BJ (cell line): ENCODE measurements at places on chromosomes 5 and 9. TPM values are rescaled to one million over a fixed set of nuclear protein-coding genes. Genes with fewer than 3 reads are reported as not detected.

DNA sequence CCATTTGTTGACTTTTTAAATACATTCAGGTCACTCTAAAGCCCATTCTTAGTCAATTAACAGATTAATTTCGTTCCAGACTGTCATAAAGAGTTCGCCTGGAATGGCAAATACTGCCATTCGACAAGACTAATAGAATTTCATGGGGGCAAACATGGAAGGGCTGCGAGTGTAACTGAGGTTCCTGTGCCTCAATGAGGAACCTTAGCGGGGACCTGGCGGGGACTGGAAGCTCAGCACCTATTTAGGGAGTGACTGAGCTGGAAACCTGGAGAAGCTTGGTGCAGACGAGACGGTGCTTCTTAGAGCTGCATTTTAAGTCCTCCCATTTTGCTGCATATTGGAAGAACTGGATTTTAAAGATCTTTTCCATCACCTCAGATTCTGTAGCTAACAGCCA lies 3.4 kb downstream of the VCAN start:
- no peak for DNase-seq

GRCh38 chr5:55096861-55097260 lies 5.6 kb upstream of the GZMA start:
- DNase-seq: no peak

- DNase-seq: no peak
Observed at GRCh38 chr5:11527652-11528349, 376.4 kb downstream of the CTNND2 start.

GRCh38 chr9:79431019-79431679 lies 140.6 kb upstream of the TLE4 start:
- no peak for DNase-seq

- DNase-seq: peak; percentile 100
Observed at GRCh38 chr9:119951090-119951489, 581.9 kb upstream of the BRINP1 start.

GRCh38 chr9:35863583-35863982 lies 6.6 kb downstream of the OR13J1 start:
- DNase-seq: no peak

GRCh38 chr5:96228408-96228807 lies 204.6 kb downstream of the PCSK1 start:
- no peak for DNase-seq

GRCh38 chr5:143231416-143231815 lies 172.1 kb downstream of the NR3C1 start:
- no peak for DNase-seq

GRCh38 chr5:179408611-179409010 lies 63.4 kb upstream of the ADAMTS2 start:
- DNase-seq: no peak

GRCh38 chr9:90741036-90741435 lies 60.6 kb upstream of the SYK start:
- no peak for DNase-seq

DNA sequence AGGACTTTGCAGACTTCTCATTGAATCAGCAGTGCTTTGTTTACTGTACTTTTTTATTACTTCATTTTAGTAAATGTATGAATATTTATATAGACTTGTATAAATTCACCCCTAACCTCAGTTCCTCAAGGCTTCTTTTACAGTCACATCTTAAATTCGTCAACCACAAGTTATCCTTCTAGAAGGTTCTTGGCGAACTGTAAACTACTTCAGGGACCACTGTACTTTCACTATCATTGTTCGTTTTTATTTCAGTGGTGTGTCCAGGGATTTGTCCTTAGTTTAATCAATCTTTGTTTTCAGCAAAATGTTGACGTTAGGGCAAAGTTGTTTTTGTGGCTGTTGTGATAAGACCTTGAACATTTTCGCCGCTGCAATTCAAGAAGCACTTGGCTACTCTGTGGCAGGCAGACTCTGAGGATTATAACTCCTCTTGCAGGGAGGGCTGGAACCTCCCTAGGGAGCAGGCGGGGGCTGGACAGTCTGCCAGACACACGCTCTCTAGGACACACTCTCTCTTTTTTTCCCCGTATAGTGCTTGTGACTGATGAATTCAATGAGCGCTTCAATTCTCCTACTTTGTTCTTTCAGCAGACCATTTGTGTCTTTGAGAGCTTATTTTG lies 252.8 kb downstream of the FBXL7 start:
- DNase-seq: no peak

- peak; percentile 66 for DNase-seq
Observed at GRCh38 chr9:116101516-116101915, 52.1 kb upstream of the PAPPA start.

DNA sequence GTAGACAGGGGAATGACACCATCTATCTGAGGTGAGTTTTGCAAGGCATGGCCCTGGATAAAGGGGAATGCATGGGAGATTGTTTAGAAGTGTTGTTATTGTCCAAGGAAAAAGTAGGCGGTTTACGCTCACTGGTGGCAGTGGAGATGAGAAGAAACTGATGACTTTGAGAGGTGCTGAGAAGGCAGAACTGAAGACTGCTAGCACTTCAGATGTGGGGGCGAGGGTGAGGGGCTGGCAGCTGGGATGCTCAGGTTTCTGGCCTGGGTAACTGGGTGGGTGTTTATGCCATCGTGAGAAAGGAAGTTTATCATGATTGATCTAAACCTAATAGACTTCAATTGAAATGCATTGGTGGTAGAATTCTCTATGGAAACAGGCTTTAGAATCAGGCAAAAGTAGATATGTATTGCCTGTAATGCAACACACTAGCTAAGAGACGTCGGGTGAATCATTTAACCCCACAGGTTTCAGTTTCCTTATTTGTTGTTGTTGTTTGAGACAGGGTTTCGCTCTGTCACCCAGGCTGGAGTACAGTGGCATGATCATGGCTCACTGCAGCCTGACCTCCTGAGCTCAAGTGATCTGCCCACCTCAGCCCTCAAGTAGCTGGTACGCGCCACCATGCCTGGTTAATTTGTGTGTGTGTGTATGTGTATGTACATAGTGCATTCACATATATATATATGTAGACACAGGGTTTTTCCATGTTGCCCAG lies 123.5 kb downstream of the SLC24A2 start:
- DNase-seq: no peak

DNA sequence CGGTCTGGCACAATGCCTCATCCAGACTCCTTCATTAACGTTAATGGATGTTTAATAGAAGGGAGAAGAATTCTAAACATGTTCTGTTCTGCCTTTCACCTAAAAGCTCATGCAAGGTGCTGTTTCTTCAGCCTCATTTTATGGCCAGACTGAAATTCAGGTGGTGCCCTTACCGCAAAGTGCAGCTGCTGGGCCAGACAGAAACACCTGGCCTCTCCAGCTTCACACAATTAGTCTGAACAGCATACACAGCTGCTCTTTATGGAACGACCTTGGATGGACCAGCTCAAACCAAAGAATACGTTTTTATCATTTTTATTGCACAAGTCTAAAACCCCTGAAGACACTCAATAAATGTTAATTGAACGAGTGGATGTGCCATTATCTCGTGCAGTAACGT lies 4.6 kb downstream of the SNCAIP start:
- DNase-seq: no peak

DNA sequence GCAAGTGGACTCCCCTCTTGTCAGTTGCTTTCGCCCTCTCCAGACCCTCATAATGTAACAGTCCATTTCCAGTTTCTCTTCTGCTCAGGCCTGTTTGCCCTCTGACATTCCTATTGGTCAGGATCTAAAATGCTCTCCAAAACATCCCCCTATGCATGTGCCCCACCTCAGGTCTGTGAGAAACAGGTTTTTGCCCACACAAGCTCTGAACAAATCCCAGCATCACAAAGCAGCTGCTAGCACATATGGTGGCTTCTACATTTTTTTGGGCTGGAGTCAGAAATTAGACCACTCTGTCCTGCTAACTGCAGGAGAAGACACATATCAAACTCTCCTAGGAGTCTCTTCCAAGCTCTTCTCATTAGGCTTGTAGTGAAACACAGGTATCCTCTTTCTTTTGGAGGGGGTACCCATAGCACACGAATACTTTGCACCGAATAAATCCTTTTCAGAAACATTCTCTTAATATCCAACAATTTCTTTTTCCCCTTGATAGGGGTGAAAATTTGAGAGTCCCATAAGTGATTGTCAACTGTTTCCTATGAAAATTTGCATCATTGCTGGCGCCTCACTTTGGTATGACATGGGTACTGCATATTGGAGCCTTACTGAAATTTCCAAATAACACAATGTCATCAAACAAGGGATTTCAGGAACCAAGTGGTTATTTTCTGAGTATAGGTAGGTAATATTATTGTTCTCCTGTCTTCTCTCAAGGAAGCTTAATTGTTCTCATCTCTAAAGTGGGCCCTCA lies 19.3 kb upstream of the HSPA9 start:
- DNase-seq: no peak

GRCh38 chr5:55621229-55621628 lies 86.5 kb upstream of the PLPP1 start:
- no peak for DNase-seq

DNA sequence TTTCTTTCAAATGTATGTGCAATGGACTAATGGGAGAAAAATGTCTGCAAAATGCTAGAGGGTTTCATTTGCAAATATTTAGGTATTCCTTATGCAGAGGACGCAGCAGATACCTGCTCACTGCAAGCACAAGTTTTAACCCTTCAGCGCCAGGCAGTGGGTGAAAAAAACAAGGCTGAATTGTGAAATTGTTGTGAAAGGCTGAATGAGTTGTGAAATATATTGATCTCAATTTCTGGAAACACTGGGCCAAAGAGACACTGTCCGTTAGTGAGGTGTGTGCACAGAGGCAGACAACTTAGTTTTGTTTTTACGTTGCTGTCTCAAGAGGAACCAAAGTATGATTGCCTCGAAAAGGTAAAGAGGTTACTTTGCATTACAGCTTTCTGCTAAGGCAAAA lies 18.8 kb downstream of the FUBP3 start:
- DNase-seq: no peak

DNA sequence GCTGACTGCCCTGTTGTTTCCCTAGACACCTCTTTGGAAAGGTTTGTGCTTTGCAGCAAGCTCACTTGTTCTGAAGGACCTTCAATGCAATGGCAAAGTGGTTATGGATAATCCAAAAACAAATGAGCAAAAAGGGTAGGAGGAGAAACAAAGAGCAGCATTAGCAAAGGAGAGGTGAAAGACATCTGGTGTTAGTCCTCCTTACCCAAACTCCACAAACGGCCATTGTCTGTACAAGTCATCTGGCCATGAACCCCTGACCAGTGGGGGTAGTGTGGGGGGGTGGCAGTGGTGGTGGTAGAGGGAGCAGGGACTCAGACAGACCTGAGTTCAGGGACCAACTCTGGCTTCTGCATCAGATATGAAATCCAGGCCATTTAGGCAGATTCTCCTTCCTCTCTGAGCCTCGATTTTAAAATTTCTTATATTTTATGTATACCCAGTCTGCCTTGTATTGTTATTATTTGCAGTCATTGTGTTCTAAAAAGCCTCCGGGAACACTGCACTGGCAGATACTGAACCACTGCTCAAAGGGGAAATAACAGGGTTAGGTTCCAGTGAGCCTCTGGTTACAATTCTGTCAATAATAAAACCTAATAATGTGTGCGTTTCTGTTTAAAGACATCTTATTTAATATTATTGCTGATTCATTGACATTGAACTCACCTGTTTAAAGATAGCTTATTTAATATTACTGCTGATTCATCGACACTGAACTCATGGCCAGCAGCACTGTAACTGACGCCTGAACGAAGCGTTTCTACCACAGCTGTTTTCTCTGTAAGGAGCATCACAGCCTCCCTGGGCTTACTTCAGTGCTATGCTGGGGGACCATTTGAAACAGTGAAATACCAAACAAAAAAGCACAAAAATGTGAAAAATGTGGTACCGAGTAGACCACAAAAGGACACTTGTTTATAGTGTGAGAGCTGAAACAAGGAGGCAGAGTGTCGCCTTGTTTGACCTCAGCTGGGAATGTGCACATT lies 156.0 kb downstream of the SEC61B start:
- DNase-seq: peak; percentile 81

DNA sequence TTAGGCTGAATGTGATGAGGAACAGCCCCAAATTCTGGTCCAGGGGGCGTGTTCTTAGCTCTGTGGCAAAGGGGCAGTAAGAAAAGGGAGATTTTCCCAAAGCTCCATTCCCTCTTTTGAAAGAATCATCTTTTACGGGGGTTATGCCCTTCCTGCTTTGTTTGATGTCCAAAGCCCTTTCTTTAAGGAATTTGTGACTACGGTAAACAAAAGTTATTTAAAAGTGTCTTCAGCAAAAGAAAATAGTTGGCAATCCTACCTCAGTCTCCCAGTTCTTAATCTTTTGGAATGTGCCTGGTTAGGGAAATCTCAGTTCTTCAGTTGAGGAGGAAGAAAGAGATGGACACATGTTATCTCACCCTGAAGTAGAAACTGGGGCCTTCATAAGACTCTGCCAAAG lies 24.4 kb upstream of the ARSI start:
- no peak for DNase-seq

DNA sequence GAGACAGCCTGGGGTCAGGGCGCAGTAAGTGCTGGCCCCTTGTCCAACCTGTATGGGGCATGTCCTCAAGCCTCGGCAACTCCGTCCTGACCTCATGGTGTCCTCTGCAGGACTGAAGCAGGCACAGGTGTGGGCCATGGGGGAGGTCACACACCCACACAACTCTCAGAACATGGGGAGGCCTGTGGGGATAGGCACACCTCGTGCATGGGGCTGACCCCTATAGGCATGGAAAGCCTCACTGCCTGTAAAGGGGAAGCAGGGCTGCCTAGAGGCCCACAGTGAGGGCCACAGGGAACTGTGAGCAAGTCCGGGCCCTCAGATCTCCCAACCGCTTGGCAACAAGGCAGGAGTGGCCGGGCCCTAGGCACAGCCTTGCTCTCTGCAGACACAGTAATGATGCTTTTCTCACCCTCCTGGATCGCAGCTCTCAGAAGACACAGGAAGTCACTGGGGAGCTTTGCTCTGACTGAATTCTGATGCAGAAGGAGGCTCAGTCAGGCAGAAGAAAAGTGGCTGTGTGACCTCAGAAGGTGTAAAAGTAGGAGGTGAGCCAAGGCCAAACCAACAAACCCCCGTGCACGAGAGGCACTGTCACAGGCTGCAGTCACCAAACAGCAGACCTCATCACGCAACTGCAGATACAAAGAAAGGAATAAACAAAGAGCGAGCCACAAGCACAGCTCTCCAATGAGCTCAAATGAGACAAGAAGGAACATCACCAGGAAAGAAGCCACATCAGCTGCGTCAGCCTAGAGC lies 5.4 kb downstream of the IPPK start:
- no peak for DNase-seq

GRCh38 chr5:6395102-6395445 lies 16.7 kb upstream of the MED10 start:
- no peak for DNase-seq

CEL gene
- 0.26 and 0.49 TPM in 2 replicates for polyA plus RNA-seq

SPINK6 gene
- polyA plus RNA-seq: not detected in 2 replicates

SLCO6A1 gene
- polyA plus RNA-seq: not detected in 2 replicates

TAF11L10 gene
- not detected in 2 replicates for polyA plus RNA-seq

BTNL8 gene
- not detected in 2 replicates for polyA plus RNA-seq

CCIN gene
- 0.51 and 1.7 TPM in 2 replicates for polyA plus RNA-seq

PDE6A gene
- polyA plus RNA-seq: not detected in 2 replicates
